ENCODE measurements at places on chromosomes 7 and 10.

DNA sequence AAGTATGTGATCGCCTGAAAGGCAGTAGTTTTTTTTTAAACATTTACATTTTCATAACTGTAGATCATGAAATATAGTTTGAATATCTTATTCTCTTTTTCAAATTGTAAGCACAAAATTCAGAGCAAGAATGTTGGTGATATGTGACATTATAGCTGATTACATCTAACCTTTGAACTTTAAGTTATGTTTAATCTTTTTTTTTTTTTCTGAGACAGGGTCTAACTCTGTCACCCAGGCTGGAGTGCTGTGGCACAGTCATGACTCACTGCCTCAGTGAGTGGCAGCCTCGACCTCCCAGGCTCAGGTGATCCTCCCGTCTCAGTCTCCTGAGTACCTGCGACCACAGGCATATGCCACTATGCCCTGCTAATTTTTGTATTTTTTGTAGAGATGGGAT lies 278.7 kb upstream of the NEBL start:
- no peak for DNase-seq

DNA sequence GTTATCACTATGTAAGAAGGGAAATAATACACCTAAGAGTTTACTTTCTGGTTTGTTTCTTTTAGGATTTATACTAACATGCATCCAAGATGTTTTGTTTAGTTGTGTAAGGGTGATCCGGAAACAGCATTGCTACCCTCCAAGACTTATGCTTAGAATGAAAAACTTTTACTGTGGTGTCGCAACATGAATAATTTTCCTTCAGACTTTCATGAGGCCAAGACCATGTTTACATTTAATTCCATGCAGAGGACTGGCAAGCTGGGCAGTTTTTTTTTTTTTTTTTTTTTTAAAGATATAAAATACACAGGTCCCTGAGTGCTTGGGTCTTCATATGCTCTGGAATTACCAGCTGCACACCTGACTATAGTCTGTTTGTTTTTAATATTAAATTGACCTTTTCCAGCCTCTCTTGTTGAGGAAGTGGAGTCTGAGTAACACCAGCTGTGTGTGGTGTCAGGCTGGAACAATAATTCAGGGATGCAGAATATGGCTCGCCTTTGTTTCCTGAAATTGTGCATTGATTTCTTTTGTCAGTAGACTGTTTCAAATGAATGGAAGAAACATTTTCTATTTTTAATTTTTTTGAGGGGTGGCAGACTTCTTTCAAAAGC lies 81.7 kb downstream of the ST7 start:
- DNase-seq, result no peak

DNA sequence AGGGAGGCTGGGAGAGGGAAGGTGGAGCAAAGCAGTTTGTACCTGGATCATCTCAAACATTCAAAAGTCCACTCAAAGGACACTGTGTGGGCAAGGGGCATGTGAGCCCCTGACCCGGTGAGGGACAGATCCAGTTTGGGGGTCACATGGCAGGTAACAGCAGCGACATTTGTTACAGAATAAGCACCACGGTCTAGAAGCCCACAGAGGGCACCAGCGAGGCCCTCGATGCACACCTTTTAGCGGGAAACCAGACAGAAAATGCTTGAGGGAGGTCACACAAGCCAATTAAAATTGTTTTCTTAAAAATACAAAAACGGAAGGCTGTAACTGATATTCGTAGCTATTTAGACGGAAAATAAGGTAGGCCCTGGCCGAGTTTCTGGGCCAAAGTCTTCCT lies 144.4 kb downstream of the ZMYND11 start:
- DNase-seq, result no peak

GRCh38 chr10:31873724-31874123 lies 54.9 kb downstream of the ARHGAP12 start:
- DNase-seq, result no peak

DNA sequence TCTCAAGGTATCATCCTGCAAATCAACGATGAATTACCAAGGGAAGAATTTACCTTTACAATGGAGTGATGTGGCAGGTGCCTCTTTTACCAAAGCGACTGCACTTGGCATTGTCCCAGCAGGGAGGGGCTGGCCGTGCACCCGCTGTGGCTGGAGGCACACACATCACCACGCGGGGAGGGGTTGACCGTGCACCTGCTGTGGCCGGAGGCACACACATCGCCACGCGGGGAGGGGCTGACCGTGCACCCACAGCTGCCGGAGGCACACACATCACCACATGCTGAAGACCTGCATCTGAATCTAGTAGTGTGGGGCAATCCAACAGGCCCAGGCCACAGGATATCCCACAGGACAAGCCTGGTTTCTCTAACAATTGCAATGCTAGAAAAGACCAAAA lies 493.5 kb downstream of the DNAJB6 start:
- no peak for DNase-seq

GRCh38 chr7:37912756-37913155 lies 3.9 kb downstream of the SFRP4 start:
- no peak for DNase-seq

GRCh38 chr7:68943786-68944185 lies 654.5 kb upstream of the AUTS2 start:
- DNase-seq, result no peak

DNA sequence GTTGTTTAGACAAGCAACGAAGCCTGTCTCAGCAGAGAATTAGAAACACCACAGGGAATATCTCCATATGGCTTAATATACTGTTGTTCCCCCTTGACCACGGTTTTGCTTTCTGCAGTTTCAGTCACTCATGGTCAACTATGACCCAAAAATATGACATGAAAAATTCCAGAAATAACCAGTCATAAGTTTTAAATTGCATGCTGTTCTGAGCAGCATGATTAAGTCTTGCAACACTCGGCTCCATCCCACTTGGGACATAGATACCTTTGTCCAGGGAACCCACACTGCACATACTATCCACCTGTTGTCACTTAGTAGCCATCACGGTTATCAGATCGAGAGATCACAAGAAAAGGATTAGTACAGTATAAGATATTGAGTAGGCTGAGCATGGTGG lies 60.7 kb upstream of the FOXK1 start:
- no peak for DNase-seq

DNA sequence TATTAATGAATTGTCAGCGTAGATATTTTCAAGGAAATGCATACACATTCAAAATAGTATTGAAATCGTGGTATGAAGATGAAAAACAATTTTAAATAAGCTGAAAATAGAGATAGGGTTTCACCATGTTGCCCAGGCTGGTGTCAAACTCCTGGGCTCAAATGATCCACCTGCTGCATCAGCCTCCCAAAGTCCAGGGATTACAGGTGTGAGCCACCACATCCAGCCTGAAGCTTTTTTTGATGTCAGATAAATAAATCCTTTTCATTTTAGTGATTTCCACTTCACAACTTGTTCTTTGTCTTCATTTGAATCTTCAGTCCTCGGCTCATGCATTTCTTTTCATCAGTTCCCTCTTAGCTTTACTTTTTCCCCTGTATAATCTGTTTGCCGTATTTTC lies 4.6 kb downstream of the CDK13 start:
- DNase-seq, result no peak

GRCh38 chr7:157693071-157693520 lies 356.3 kb downstream of the DNAJB6 start:
- no peak for DNase-seq

- DNase-seq, result no peak
These were observed 86.6 kb downstream of the ITGB8 start for GRCh38 chr7:20417260-20417659.

DNA sequence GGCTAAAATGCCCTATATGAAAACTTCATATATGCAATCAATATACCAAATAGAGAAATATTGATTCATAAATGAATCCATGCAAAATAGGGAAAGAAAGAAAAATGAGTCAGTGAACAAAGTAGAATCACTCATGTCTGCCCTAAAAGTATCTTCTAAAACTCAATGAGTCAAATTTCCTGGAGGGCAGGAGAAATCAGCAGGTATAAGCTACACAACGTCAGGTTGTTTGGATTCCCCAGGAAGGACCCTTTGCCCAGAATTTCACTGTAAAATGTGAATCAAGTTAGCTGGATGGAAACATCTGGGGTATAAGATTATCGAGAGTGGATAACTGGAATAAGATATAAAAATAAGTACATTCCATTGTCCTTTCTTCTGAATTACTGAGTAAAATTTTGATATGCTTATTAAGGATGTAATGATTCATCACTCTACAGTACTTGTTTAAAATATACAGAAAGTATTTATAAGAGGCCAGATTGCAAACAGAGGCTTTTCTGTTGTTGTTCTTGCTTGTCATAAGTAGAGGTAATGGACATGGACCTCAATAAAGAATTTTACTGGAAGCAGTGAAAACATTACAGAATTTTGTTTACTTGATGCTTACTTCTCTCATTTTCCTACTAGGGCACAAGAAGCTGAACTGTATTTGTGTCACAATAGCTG lies 99.0 kb downstream of the AGMO start:
- DNase-seq, result no peak

DNA sequence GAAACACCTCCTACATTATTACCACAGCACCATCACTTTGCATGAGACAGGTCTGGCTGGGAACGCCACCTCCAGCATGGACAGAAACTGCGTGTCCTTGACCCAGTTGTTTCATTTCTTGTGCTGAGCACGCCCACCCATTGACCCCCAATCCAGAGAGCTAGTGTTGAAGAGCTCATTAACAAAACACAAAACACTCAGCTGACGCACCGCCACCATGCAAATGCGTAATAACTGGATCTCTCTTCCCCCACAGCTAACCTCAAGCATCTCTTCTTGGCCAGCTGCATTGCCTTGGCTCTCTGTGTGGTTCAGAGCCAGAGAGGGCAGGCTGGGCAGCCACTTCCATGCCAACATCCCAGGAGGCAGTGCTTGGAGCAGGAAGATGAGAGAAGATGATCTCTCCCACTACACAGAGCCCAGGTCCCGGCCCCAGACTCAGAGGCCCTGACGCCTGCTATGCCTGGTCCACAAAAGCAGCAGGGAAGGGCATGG lies 173.5 kb downstream of the PLXNA4 start:
- no peak for DNase-seq

DNA sequence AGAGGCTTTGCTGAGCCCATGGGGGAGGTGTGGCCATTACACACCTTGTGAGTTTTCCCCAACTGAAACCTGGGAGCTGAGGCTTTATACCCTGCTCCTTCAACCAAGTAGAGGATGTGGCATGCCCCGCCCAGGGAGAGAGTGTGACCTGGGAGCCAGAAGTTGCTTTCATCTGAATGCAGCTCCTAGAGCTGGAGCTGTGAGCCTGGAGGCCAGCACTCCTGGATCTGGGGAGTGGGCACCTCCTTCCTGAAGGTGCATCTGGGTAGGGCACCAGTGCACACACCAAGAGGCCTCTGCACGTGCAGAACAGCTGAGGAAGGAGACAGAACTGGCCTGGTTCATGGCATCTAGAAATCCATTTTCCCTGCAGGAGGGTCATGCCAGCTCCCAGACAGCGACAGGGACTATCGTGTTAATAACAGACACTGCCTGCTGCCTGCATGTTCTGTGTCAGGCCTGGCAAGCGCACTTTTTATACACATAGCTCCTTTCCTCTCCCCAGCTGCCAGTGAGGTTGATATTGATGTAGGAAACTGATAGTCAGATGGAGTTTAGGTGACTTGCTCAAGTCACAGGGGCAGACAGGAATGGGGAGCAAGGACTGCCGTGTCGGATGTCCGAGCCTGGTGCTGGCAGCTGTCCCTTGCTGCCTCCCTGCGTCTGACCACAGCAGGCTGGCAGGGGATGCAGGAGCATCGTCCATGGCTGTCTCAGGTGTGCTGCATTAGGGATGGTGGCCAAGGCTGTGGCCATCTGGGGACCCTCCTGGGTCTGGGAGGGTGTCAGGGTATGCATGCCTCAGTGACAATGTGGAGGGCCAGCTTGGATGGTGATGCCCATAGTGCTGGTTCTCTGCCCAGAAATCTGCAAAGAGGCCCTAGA lies 189.9 kb upstream of the CXCL12 start:
- DNase-seq, result no peak

DNA sequence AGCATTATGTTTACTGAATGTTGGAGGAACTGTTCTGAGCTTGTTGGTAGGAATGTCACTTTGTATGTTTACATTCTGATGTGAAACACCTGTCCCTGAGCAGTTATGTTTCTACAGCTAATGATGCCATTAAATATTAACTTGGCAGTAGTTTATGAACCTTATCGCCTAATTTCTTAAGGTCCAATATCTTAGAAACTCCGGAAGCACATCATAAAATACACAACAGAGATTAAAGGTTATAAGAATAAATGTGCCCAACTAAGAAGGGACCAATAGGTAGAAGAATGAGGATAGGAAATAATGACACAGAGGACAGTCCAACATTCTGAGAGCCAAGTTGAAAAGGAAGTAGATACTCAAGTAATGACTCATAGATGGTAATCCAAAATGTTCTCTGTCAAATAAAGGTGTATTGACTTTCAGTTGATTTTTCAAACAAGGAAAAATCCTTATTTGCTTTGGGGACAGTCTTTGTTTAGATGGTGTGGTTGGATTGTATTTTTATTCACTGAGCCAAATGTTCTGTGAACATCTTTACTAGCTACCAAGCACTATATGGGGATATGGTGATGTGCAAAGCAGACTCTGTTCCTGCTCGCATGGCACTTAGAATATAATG lies 31.9 kb downstream of the LCOR start:
- DNase-seq, result no peak

Measured in HEK293T (cell line).